ENCODE measurements at places on chromosomes 4 and X.
A peak's percentile ranks its signal among the peaks of the same experiment; 100 is the strongest.

GRCh38 chrX:33447285-33447684 lies 235.9 kb upstream of the DMD start:
- DNase-seq, result no peak

GRCh38 chr4:87108142-87108546 lies 112.3 kb downstream of the KLHL8 start:
- DNase-seq, result no peak

DNA sequence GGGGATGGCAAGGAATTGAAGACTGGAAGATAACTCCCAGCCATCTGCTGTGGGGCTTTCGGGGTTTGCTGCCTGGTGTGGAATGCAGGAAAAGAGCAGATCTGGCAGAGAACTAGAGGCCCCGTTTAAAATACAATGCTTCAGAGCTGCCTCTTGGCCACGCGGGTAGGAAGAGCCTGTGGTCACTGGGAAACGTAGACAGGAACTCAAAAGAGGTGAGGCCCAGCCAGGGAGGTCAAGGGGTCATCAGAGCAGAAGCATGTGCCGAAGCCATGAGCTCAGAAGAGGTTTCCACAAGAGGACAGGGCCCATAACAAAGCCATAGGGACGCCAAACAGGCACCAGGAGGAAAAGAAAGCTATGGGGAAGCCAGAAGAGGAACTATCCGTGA lies 14.5 kb upstream of the STS start:
- DNase-seq, result no peak

GRCh38 chrX:12241026-12241425 lies 102.8 kb downstream of the FRMPD4 start:
- DNase-seq, result no peak

- DNase-seq, result no peak
These were observed 82.1 kb downstream of the GUCY2F start for GRCh38 chrX:109399831-109400230.

DNA sequence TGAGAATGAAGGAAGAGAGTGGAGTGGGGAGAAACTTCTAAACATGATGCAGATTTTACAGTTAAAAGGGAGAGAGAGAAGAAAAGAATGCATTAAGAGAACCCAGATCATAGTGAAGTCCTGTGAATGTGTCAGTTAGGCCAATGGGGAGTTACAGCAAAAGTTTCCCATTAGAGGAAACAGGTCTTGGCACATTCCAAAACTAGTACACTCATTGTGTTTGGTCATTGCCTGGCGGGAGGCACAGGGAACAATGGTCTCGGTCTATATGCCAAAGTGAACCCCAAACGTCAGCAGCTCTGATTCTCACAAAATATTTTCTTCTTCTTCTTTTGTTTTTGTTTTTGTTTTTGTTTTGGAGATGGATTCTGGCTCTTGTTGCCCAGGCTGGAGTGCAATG lies 284.5 kb upstream of the CTSO start:
- DNase-seq, result no peak

DNA sequence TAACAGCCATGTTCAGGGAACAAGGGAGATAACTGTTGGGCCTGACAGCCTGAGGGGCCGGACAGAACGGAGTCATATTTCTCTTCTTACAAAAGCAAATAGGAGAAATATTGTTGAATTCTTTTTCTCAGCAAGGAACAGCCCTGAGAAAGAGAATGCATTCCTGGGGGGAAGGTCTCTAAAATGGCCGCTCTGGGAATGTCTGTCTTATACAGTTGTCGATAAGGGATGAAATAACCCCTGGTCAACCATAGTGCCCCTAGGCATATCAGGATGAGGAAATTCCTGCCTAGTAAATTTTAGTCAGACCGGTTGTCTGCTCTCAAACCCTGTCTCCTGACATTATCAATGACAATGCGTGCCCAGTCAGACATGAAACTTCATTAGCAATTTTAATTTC lies 1925.5 kb downstream of the PCDH7 start:
- DNase-seq, result no peak

GRCh38 chr4:10738826-10739489 lies 54.4 kb upstream of the CLNK start:
- no peak for DNase-seq

GRCh38 chrX:14027511-14028019 lies 2.1 kb downstream of the GEMIN8 start:
- DNase-seq, result no peak

DNA sequence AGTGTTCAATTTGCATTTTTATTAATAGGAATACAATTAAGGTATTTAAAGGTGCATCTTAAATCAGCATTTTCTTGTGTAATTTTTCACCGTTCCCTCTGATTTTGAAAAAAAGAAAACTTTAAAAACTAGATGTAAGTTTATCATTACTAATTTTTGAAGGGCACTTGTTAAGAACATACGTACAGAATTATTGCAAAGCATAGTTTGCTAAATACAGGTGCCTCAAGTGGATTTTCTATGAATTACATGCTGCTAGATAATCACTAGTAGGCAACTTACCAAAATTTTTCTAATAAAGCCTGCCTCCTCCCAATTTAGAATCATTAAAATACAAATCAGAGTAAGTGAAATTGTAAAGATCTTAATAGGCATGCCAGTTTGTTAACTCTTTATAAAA lies 8.5 kb downstream of the CNKSR2 start:
- no peak for DNase-seq

DNA sequence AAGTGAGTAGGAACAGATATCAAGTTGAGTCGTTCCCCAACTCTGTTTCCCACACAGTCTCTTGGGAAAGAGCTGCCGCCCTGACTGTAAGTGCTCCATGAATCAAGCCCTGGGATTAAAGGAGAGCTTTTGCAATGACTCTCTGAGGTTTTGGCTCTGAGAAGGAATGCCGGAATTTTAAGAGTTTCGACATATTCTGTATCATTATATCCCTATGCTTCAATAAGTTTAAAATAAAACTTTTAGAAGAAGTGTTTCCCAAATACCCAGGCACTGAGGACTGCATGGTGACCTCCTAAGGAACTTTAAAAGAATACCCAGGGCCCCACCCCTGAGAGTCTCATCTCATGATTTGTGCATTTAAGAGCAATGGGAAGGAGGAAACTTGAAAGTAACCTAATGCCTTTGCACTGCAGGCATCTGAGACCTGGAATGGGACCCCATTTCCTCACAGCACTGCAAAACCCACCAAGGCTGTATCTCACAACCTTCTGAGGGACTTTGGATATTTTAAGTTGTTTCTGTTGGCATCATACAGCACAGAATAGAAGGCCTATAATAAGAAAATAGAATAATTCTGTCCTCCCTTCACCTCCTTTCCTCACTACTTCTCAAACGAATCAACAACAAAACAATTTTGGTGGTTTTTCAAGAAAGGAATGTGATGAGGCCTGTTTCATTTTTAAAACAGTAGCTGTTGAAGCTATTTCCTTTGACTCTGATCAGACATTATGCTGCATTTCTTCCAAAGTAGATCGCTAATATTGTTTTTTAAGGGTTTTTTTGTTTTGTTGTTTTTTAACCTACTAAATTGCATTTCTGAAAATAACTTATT lies 121.2 kb downstream of the GASK1B start:
- no peak for DNase-seq

- DNase-seq, result peak; percentile 85
These were observed 5.1 kb downstream of the FBXL5 start for GRCh38 chr4:15649914-15650545.

- no peak for DNase-seq
These were observed 25.4 kb upstream of the LIMCH1 start for GRCh38 chr4:41512596-41512995.

GRCh38 chrX:143437439-143437838 lies 79.8 kb downstream of the SPANXN3 start:
- DNase-seq, result no peak

GRCh38 chr4:118036336-118036735 lies 2.0 kb downstream of the NDST3 start:
- DNase-seq, result no peak

DNA sequence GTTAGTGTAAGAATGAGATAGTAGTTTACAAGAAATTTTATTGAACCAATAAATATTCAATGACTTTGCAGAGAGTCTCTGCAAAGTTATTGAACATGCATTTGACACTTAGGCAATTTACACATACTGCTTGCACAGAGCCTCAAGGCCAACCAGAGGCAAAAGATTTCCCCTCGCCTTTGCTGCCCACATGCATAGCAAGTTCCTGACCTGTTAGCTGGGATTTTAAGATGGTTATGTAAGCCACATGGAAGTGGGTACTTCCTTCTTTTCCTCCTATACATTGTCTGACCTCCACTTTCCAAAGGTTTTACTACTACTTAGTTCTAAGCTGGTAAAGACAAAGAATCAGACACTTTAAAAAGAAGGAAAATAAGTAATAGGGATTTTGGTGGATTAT lies 430.1 kb upstream of the FRG1 start:
- no peak for DNase-seq

- DNase-seq, result no peak
These were observed 23.4 kb upstream of the MTHFD2L start for GRCh38 chr4:74134500-74134852.

DNA sequence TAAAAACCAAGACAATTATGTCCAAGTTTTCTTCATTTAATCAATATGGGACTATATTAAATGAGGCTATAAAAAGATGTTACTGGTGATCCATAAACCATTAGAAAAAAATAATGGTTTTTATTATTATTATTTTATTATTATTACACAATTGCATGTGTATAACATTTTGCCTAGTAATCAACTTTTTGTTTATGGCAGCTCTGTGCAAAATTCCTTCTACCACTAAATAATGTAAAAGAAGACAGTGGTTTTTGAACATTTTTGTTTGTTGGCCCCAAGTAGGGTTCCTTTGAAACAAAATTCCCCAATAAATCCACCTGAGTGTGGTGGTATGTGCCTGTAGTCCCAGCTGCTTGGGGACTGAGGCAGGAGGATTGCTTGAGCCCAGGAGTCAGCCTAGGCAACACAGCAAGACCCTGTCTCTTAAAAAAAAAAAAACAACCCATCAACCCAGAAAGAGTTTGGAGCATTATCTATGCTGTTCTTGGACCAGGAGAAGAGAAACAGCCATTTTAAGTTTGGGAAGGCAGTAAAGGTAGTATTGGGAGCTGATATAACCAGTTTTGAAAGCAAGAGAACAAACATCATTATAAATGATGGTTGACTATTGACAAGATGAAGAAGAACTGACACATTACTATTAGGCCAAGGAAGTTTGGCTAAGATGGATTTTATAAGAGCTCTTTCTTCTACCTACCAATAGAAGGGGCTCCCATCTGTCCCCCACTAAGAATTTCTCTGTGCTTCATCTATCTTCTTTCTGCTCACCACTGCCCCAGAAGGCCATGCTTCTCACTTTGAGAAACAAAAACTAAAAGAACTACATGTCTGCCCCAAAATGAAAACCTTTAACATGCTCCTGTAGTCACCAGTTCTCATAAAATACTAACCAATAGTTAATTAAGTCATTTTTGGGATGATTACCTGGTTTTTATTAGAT lies 2.2 kb downstream of the TMEM156 start:
- no peak for DNase-seq

GRCh38 chr4:72945719-72946336 lies 123.7 kb downstream of the COX18 start:
- no peak for DNase-seq

DNA sequence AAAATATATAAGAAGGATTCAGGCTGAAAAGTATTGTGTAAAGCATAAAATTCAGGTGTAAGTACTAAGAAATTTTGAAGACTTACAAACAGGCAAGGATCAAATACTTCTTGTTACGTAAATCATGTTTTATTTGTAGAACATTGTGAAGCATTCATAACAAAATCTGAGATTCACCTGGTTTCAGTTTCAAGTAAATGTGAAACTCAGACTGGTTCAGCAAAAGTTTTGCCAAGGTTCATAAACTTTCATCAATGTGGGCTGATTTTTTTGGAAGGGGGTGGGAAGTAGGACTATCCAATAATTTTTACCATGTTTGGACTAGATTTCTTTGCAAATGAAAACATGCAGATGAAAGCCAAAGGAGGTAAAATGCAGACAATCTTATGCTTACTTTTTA lies 527.7 kb downstream of the ANKRD50 start:
- no peak for DNase-seq

DNA sequence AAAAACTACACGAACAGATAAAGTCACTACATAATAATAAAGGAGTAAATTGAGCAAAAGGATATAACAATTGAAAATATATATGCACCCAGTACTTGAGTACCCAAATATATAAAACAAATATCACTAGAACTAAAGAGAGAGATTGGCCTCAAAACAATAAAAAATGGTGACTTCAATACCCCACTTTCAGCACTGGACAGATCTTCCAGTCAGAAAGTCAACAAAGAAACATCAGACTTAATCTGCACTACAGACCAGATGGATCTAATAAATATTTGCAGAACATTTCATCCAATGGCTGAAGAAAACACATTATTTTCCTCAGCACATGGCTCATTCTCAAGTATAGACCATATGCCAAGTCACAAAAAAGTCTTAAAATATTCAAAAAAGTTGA lies 503.6 kb downstream of the NAP1L3 start:
- DNase-seq, result no peak

- DNase-seq, result no peak
These were observed 703.5 kb upstream of the PABPC4L start for GRCh38 chr4:134905061-134905460.

- peak; percentile 58 for DNase-seq
These were observed 60.8 kb downstream of the ZNF732 start for GRCh38 chr4:244471-244870.

DNA sequence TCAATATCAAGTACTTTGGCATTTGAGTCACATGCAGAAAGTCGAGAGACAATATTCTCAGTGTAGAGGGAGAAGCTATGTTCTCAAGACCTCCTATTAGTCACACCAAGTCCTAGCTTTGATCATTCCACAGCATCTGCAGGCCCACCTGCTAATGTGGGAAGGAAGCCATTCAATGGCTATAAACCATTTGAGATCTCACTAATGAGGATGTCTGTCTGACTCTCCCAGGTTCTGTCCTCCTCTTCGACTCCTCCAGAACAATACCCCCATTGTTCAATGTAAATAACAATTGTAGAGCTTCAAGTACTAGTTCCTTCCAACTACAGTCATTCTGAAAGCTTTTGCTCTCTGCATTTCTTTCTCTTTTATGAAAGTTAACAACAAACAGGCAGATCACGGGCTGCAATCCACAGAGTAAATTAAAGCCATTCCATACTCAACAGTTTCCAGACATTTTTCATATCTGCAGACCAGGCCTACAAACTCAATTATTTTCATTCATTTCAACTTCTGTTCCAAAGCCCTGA lies 140.2 kb upstream of the EDNRA start:
- no peak for DNase-seq

DNA sequence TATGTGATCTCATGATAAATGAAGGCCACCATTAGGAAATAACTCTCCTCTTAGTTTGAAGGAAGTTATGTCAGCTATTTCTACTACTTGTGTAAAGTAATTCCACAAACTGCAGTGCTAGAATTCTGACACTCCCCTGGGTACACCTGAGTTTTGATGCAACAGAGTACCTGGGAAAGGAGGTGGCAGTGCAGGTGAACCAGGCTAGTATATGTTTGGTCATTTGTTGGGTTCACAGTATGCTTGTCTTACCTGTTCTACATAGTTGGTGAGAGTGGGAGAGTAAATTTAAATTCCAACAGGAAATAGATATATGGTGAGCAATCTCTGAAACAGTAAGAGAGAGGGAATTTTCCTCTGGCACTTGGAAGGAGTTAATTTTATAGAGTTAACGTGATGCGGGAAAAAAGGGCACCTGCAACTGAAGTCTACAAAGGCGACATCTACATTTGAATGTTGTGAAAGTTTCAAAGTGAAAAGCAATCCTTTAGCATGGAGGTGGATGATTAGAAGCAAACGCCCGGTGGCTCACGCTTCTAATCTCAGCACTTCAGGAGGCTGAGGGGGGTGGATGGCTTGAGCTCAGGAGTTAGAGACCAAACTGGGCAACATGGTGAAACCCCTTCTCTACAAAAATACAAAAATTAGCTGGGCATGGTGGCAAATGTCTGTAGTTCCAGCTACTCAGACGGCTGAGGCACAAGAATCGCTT lies 8.3 kb upstream of the SLC10A6 start:
- DNase-seq, result no peak

- no peak for DNase-seq
These were observed 323.2 kb downstream of the IL1RAPL1 start for GRCh38 chrX:28910487-28910886.
